ENCODE measurements at places on chromosomes 4 and X.

GRCh38 chrX:109890910-109891502 is 111.9 kb upstream of the TMEM164 start:
- peak; percentile 8 for DNase-seq

GRCh38 chr4:4594285-4594920 is 52.6 kb upstream of the STX18 start:
- no peak for DNase-seq

GRCh38 chrX:38800981-38801845 is at the start of gene MID1IP1:
MID1IP1 (plus strand) TSS chrX:38801459; CDS start chrX:38804947, 3,488 bp downstream.
- peak; percentile 67 for DNase-seq

DNA sequence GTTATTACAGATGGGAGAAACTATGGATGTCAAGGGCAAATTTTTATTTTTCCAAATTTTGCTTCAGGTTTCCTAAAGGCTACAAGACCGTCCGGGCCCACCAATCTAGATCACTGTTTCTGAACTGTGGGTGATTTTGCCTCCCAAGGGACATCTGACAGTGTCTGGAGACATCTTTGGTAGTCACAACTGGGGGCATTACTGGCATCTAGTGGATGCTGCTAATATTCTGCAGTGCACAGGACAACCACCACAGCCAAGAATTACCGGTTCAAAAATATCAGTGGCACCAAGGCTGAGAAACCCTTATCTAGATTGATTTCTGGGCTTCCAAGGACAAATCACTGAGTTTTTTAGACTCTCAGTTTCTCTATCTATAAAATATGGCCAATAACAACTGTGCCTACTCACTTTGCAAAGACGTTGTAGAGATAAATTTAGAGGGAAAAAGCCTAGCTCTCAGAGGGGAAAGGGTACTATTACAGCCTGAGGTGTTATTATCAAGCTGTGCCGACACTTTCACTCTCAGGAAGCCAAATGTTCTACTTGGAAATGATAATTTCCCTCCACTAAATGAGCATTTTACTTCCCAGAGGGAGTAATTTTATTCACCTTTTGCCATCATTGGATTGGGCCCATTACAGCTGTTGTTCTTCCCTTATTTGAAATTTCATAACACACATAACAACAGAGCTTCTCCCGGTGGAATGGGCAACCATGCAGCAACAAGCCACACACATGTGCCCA is 442.1 kb downstream of the CENPC start:
- no peak for DNase-seq

- no peak for DNase-seq
Observed at GRCh38 chrX:19785647-19786046, 101.8 kb downstream of the SH3KBP1 start.
